ENCODE measurements at places on chromosomes 1 and 21.
A peak's percentile ranks its signal among the peaks of the same experiment; 100 is the strongest.

DNA sequence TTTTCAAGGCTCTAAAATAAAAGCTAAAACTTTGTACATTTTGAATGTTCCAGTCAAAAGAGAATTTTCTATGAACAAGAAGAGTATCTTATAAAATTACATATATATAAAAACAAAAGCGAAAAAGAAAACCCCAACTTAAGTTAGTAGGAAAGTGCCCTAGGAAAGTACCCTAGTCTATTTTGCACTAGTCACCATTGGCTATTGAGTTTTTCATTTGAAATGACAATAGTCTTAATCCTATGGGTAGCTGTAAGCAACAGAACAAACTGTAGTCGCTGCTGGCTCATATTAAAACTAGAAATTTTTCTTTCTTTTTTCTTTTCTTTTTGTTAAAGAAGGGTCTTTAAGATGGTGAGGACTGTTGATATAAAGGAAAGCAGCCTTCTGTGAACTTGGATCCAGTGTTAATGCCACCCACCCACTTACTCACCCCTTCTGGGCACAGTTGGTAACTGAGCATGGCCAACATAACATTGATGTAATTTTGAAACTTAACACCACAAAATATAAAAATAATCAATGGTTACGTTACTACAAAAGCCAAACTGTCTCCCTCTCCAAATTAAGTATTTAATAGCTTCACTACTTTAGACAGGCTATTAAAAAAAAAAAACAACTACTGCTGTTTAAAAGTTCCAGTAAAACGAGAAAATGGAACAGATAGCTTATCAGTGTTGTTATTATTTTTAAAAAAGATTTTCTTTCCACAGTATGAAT lies 177.0 kb downstream of the EIF4G3 start:
- no peak for DNase-seq

DNA sequence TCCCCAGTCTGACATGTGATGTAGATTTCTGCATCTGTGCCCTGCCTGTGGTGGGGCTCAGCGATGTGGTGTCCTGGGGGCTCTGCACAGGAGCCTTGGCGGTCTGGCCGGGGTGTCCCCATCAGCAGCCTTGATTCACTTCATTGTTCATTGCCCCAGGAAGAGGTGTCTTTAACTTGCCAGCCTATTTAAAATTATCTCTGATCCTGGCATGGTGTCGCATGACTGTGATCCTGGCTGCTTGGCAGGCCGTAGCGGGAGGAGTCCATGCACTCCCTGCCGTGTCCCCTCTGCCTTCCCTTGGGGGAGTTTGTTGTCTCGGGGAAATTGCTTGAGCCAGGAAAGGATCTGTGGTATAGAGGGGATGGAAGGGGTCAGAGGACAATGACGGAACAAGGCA lies 59.9 kb downstream of the TRIM11 start:
- DNase-seq: no peak

- DNase-seq: peak; percentile 55
These were observed 9.5 kb upstream of the PIGR start for GRCh38 chr1:206955476-206956451.

- DNase-seq: no peak
These were observed 8.6 kb downstream of the CLDN14 start for GRCh38 chr21:36471254-36471723.
